Retina (tissue), 1 donor: ENCODE measurements at places on chromosomes 7 and 10.
A peak's percentile ranks its signal among the peaks of the same experiment; 100 is the strongest.

GRCh38 chr10:43127442-43127841 lies 10.8 kb upstream of the CSGALNACT2 start:
- DNase-seq: no peak

DNA sequence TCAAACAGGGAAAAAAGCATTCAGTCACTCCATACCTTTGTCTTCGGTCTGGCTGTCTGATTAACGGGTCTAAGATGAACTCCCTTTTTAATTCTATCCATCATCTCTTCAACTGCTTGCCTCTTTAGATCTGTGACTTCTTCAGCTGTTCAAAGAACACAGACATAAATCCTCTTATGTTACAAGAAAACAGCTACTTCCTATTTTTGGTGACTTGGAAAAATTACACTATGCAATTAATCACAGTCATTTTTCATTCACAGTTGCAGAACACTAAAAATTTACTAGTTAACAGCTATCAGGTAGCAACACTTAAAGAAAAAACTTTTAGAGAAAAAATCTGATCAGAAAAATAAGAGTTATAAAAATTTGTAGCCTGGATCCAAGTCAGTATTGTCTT lies 66.0 kb downstream of the ENO4 start:
- no peak for DNase-seq

DNA sequence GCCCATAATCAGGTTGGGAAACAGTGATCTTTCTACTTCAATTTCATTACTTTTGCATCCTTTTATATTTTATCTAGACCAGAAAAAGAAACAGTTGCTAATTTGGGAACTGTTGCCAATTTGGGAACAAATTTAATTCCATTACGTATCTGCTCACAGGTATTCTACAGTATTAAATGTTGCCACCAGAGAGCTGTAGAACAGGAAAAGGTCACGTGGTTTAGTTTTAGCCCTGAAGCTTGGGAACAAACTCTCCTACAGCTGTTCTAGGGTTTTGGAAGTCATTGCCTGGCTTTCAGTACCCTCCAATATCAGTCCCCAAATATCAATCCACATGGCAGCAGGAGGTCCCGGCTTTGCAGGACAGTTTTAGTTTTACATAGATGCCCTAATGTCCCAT lies 172.7 kb downstream of the DGKI start:
- DNase-seq: no peak

- DNase-seq: no peak
Measured at GRCh38 chr7:8481752-8482446, 48.5 kb downstream of the NXPH1 start.

GRCh38 chr10:21280971-21281572 lies 244.4 kb downstream of the SKIDA1 start:
- DNase-seq: no peak

GRCh38 chr10:4281190-4281825 lies 496.3 kb upstream of the KLF6 start:
- DNase-seq: no peak

DNA sequence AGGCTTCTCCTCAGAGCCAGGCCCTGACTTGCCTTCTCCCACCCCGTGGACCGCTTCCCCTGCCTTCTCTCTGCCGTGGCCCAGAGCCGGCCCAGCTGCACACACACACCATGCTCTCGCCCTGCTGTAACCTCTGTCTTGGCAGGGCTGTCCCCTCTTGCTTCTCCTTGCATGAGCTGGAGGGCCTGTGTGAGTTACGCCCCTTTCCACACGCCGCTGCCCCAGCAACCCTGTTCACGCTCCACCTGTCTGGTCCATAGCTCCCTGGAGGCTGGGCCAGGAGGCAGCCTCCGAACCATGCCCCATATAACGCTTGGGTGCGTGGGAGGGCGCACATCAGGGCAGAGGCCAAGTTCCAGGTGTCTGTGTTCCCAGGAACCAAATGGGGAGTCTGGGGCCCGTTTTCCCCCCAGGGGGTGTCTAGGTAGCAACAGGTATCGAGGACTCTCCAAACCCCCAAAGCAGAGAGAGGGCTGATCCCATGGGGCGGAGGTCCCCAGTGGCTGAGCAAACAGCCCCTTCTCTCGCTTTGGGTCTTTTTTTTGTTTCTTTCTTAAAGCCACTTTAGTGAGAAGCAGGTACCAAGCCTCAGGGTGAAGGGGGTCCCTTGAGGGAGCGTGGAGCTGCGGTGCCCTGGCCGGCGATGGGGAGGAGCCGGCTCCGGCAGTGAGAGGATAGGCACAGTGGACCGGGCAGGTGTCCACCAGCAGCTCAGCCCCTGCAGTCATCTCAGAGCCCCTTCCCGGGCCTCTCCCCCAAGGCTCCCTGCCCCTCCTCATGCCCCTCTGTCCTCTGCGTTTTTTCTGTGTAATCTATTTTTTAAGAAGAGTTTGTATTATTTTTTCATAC lies 38.0 kb downstream of the LIMK1 start:
- no peak for DNase-seq

DNA sequence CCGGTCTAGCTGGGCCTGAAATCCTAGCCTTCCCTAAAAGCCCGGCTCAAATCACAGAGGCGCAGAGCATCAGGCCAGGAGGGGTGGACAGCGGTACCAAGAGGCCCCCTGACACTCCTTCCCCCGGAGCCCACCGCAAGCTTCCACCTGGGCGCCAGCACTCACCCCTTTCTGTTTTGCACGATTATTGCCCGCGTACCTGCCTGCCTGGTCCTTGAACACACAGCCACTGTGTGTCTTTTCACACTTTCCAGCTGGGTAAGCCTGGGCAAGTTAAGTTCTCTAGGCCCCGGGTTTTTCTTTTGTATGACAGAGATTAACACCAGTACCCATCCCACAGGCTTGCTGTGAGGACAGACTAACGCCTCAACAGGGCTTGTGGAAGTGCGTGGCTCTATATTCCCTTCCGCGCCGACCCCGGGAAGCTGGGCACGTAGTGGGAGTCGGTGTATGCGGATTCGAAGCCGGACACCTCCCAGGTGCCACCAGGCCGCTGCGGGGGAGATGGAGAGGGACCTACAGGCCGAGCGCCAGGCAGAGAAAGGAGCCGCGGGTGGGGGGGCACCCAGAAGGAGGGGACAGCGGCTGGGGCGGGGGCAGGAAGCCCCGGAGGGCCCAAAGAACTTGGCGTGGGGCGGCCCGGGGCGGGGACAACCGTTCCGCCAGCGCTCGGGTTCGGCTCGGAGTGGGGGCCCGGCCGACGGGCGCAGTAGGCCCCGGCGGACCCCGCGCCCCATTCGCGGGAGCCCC lies 792 bp downstream of the ZNF746 start:
- peak; percentile 67 for DNase-seq

- no peak for DNase-seq
Measured at GRCh38 chr7:5214641-5215040, 24.6 kb downstream of the WIPI2 start.

DNA sequence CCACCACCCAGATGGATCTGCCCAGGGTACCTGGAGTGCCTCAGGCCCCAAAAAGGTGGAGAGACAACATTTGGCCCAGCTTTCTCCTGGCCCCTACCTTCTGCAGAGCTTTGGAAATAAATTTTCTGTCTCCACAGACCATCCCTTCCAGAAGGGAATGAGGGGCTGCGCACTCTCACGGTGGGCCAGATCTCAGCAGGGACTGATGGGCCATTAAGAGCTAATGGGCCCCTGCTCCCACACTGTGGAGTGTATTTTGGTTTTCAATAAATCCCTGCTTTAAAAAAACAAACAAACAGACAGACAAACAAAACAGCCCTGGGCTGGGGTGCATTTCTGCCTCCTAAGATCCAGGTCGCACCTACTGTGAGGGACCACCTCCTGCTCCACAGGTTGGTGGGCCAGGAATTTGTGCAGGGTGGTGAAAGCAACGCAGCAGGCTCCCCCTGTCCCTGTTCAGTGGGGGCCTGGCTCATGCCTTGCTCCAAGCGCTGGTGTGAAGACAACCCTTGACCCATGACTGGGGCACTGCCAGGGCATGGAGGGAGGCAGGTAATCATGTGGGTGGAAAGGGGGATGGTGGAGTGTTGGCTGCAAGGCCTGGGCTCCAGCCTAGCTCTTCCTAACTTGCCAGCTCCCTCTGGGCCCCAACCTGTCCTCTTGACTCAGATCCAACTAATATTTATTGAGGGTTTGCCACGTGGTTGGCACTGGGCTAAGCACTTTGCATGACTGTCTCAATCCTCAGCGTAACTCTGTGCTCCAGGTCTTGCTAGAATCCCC lies 88.5 kb downstream of the COL13A1 start:
- no peak for DNase-seq

- no peak for DNase-seq
Measured at GRCh38 chr7:48078470-48078869, 10.6 kb upstream of the UPP1 start.

DNA sequence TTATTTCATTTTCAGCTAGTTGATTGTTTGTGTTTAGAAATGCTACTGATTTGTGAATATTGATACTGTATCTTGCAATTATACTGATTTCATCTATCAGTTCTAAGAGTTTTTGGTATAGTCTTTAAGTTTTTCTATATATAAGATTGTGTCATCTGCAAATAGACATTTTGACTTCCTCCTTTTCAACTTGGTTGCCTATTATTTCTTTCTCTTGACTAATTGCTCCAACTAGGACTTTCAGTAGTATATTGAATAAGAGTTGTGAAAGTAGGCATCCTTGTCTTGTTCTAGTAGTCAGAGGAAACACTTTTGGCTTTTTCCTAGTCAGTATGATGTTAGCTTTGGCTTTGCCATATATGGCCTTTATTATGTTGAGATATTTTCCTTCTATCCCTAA lies 20.4 kb downstream of the PHTF2 start:
- DNase-seq: no peak

- DNase-seq: no peak
Measured at GRCh38 chr7:83547526-83547925, 101.4 kb downstream of the SEMA3E start.

DNA sequence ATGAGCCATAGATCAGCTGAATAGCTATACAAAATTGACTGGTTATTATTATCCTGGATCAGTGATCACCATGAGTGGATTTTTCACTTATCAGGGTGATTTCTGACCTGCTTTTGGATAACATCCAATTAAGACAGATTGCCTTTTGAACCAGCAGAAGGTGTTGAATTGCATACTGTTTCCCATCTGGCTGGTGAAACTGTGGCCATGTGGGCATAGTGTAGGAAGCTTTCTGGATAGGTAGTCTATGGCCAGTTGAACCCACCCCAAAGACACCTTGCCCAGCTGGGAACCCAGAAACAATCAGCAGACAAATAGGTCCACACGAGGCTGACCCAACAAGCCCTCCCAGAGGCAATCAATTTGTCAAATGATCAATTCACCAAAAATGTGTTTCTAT lies 29.3 kb downstream of the DNAJC12 start:
- no peak for DNase-seq

GRCh38 chr7:24728503-24729364 lies 28.5 kb downstream of the GSDME start:
- no peak for DNase-seq

DNA sequence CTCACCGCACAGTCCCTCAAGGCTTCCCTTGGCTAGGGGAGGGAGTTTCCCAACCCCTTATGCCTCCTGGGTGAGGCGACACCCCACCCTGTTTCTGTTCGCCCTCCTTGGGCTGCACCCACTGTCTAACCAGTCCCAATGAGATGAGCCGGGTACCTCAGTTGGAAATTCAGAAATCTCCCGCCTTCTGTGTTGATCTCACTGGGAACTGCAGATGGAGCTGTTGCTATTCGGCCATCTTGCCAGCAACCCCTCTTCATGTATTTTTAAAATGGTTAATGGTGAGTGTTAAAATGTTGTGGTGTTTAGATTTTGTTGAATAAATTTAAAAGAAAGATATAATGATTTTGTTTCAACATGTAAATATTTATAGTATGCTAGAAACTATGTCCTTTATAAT lies 22.0 kb downstream of the UMAD1 start:
- DNase-seq: peak; percentile 19

GRCh38 chr7:157014635-157015555 lies 4.4 kb upstream of the MNX1 start:
- DNase-seq: no peak
